ENCODE measurements at places on chromosomes 3 and 15.

DNA sequence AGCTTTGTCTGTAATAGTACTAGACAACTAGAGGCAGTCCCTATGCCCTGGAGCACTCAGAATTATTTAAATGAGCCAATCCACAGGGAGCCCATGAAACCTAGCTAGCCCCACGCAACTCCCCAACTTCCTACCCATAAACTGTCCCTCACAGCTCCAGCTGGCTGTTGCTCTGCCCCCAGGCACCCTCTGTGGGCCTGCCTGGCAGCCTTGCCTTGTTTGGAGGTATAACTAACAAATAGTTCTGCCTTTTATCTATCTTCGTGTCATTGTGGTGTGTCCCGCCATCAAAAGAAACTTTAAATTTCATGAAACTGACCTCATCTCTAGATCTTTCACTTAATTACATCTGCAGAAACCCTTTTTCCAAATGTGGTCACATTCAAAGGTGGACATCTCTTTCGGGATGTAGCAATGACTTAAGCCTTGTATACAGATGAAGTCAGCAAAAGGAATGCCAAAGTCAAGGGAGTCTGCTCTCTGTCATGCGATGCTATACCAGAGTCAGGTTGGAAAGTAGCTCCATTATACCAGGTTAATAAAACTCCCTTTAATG lies 1.8 kb upstream of the RTP3 start:
- DNase-seq = no peak

DNA sequence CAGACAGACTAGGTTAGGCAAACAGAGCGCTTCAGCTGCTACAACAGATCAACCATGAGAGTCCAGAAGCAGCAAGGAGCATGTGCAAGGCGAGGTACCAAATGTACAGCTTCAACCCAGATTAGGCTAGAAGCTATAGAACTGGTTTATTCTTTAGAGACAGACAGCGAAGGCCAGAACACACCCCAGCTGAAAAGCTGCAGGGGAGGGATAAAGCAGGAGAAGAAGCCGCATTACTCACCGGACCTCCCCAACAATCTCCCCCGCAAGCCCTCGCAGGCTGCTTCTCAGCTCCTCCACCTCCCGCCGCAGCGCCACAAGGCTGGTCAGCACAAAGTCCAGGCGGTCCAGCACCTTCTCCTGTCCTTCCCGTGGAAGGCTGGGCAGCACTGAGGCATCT lies 3.3 kb downstream of the RMDN3 start:
- no peak for DNase-seq

GRCh38 chr3:77667901-77668300 lies 628.0 kb downstream of the ROBO2 start:
- DNase-seq = no peak

- DNase-seq = no peak
Observed at GRCh38 chr15:98803228-98804056, 155.1 kb downstream of the IGF1R start.

DNA sequence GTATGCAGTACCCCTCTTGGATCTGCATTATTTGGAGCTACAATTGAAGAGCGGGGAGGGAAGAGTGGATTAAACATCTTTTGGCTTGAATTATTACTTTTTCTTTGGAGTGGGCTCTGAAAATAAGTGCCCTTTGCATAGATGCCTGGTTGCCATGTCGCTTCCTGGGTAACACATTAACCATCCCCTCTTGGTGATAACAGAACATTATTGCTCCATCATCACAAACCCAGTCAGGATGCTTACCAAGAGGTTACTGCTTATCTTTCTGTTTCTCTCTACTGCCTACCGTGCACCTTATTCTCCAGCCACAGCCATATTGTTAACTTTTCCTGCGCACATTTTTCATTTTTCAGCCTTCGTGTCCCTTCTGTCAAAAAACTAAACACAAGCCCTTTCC lies 42.7 kb upstream of the CLRN1 start:
- no peak for DNase-seq

GRCh38 chr3:4885316-4885715 lies 93.9 kb upstream of the BHLHE40 start:
- DNase-seq = no peak

DNA sequence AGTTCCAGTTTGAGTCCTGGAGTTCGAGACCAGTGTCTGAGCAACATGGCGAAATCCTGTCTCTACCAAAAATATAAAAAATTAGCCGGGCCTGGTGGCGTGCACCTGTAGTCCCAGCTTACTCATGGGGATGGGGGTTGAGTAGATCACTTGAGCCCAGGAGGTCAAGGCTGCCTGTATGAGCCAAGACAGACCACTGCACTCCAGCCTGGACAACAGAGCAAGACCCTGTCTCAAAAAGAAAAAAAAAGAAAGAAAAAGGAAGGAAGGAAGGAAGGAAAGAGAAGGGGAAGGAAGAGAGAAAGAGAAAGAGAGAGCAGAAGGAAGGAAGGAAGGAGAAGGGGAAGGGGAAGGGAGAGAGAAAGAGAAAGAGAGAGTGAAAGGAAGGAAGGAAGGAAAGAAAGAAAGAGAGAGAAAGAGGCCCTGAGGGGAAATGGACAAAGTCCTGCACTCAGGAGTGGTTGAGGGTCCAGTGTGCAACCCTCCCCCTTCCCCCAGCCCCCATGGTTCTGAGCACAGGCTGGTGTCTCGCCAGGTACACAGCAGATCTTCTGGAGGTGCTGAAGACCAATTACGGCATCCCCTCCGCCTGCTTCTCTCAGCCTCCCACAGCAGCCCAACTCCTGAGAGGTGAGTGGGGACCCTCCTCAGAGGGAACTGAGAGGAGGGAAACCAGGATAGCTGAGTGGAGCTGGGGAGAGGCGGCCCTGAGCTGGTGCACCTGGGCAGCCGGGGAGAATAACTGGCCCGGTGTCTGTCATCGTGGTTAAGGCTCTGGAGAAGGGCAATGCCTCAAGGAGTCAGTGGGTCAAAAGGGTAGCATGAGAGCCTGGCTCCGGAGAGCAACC lies 1.2 kb downstream of the SLC51A start:
- DNase-seq = no peak

DNA sequence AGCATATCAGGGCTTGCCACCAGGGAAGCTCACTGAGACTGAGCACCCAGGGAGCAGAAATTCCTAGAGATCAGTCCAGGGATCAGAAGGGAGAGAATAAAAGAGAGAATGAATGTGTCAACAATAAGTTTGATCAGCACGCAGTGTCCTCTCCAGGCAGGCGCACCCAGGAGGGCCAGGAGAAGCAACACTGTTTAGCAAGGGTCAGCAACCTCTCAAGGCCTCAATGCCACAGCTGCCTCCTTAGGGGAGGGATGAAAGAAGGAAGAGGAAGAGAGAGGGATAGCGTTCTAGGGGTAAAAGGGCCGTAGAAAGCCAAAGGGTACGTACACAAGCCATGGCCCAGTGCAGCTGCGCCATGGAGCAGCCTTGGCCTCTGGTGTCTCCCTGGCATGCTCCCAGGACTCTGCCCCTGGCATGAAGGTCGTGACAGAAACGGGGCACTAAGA lies 399.8 kb downstream of the SHQ1 start:
- no peak for DNase-seq

DNA sequence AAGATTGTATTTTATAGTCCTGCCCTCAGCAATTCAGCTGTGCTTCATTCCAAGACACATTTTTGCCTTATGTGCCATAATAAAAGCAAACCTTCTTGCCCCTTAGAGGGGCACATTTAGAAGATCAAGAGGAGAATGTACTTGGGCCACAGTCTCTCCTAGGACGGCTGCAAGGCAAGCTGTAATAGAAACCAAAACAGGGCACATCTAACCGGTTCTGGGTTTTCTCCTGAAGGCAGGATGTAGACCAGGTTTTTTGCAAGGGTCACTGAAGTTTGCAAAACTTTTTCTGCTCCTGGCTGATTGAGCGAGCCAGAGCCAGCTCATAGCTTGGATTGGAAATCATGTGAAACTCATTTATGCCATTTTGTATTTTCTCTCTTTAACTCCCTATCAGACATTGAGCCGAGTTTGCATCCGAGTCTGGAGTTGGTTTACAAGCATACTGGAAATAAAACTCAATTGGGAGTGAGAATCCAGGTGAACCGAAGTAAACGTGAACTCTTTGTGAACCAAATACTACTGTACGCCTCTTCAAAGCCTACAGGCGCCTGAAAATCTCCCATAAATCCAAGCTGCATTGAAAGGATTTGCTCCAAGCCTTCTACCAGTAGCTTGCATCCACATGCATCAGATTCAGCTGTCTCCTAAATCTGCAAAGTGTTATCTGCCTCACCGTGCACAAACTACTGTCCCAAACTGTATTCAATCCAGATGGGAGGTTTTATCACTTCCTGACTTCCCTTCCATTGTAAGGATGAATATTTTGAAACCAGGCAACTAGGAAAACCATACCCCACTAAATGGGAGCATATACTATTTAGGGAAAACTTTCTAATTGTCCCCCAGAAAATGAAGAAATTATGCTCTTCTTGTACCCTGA lies 60.9 kb upstream of the TSC22D2 start:
- no peak for DNase-seq

- no peak for DNase-seq
Observed at GRCh38 chr3:10380906-10381305, 60.0 kb upstream of the SEC13 start.

DNA sequence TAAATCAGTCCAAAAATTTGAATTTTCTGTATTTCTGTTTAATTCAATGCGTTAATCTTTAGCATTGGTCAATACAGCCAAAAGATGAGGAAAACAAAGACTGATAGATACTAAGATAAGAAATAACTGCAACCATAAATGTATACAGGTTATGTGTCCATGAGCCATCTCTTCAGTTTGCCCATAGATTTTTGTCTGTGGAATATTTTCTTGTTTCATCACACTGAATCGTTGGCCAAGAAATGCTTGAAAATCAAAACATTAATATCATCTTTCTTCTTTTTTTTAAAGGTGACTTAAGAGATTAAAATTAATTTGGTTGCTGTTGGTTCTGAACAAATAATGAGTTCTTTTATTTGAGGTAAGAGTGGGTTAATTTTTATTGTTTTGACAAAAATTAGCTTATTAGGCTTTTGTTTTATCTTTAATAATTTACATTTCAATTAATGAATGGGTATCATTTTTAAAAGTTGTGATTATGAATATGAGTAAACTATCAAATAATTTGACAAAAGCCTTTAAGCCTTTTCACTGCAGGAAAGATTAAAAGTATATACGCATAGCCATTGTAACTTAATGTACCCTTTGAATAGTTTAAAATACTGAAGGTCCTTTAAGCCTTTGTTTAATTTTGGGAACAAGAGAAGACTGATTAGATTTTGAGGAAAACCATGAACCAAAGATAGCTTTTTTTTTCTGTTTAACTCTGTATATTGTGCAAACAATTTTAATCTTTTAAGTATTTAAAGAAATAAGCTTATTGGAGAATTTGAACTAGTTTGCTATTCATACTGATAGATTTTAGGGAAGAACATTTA lies 14.7 kb upstream of the CHD2 start:
- DNase-seq = no peak

DNA sequence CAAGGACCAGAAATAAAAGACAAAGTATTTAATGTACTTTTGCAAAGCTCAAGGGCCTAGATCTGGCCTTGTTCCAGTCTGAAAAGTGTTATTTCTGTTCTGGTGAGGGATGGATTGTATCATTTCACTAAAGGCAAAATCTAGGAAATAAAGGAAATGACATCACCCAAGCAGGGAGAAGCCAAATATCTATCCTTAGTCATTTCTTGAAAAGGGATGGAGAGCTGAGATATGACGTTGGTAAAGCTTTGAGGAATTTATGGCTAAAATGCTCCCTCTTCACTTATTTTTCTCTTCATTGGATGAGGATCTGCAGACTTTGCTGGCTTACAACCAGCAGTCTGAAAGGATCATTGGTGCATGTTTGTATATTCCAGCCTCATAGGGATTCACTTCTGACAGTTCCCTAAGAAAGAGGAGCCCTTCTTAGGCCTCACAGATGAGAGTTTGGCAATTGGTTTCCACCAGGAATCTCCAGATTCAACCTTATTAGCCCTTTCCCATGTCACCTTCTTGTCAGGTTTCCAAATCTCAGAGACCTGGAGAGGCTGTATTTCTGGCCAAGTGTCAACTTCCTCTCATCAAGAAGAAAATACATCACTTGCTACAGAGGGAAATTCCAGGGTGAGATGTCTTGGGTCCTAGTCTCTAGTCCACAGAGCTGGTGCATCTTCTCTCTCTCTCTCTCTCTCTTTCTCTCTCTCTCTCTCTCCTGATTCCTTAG lies 93.7 kb upstream of the BOC start:
- peak; percentile 11 for DNase-seq

GRCh38 chr15:98442379-98442833 lies 205.9 kb upstream of the IGF1R start:
- DNase-seq = peak; percentile 49

GRCh38 chr15:64524778-64525177 lies 64.4 kb downstream of the ZNF609 start:
- no peak for DNase-seq

DNA sequence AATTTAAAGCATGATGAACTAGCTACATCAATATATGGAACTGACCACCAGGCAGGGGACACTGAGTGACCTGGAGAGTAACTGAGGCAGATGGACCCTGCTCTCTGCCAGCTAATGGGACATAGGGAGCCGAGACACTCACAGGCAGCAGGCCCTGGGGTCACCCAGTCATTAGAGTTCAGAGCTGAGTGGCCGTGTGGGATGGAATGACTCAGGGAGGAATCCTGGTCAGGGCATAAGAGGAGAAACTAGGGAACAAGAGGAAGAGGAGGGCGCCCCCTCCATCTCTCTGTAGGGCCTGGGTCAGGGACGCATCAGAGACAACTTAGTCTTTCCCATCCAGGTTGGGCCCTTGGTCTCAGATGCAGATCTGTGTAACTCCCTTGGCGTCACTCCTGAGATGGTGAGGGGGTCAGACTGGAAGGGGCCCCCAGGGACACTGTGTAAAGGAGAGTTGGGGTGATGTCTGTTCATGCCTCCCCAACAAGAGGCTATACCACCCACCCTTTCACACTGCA lies 39.8 kb downstream of the CCDC12 start:
- DNase-seq = no peak

DNA sequence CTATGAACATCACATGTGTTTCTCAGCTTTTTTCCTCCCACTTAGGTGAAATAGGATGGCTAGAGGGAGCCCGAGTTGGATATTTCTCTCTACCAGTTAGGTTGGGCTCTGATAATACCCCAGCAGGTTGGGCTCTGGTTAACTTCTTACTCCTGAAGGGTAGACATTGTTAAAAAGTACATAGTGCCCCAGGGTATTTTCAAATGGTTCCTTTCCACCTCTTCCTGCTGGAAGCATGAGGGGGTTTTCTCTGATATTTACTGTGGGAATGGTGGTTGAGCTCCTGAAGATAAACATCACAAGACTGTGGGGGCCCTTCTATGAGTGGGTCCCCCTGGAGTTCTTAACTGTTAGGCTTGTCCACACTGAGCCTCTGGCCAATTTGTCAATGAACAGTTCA lies 36.1 kb upstream of the SPESP1 start:
- DNase-seq = no peak

GRCh38 chr3:46065294-46065705 lies 38.0 kb upstream of the XCR1 start:
- DNase-seq = peak; percentile 8

DNA sequence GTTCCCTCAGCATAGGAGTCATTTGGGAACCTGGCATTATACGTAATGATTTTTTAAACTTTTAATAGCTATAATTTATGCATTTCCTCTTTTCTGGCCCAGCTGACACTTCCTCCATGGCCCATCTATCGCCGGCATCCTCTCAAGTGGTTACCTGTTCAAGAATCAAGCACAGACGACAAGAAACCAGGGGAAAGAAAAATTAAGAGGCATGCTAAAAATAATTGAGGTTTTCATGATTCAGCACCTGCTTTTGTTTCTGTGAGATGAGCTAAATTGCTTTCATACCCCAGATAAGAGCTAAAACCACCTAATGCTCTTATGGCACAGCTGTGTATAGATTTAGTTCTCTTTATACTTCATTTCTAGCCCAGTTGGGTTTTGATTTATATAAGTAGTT lies 1.7 kb downstream of the SPCS1 start:
- no peak for DNase-seq

GRCh38 chr15:65326117-65326526 lies 21.6 kb downstream of the RNU5B-1 start:
- peak; percentile 13 for DNase-seq

Data from small intestine (tissue), 16 donors.